ENCODE measurements at places on chromosomes 1 and 21. TPM values are rescaled to one million over a fixed set of nuclear protein-coding genes. Genes with fewer than 3 reads are reported as not detected.

Gene LCE2B
- total RNA-seq, result not detected

Gene IQGAP3
- total RNA-seq, result 45.6 TPM

Gene C4BPA
- not detected for total RNA-seq

Gene DNAJC6
- total RNA-seq, result 2.9 TPM

Gene NBPF11
- 4.0 TPM for total RNA-seq

Gene MFSD2A
- 12.3 TPM for total RNA-seq

Gene IFI44L
- 14.7 TPM for total RNA-seq

- DNase-seq, result no peak
These were observed 24.6 kb downstream of the DNASE2B start for GRCh38 chr1:84422909-84423308.

- DNase-seq, result no peak
These were observed 175.4 kb upstream of the EDN2 start for GRCh38 chr1:41659903-41660302.

GRCh38 chr1:18819986-18820790 lies 39.3 kb downstream of the TAS1R2 start:
- no peak for DNase-seq

GRCh38 chr1:153942766-153943549 lies 3.6 kb downstream of the DENND4B start:
- DNase-seq, result no peak

GRCh38 chr21:45270306-45270821 lies 17.3 kb downstream of the POFUT2 start:
- no peak for DNase-seq

- DNase-seq, result no peak
These were observed 424.4 kb upstream of the RUNX1 start for GRCh38 chr21:35473496-35473895.

GRCh38 chr1:35215346-35215745 lies 22.4 kb upstream of the SFPQ start:
- DNase-seq, result no peak

- DNase-seq, result no peak
These were observed 99.2 kb downstream of the TPR start for GRCh38 chr1:186275822-186276221.

DNA sequence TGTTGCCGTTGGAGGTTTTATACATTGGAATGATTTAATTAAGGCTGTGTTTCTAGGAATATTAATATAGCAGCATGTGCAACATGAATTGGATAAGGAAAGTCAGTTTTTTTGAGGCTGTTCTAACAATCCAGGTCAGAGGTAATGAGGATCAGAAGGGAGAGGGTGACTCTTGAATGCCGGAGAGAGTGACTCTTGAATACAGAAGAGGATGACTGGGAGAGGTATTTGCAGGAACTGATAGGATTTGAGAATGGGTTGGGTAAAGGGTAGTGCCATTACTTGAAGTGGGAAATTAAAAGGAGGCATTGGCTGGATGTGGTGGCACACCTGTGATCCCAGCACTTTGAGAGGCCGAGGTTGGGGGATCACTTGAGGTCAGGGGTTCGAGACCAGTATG lies 55.6 kb upstream of the MACF1 start:
- no peak for DNase-seq

DNA sequence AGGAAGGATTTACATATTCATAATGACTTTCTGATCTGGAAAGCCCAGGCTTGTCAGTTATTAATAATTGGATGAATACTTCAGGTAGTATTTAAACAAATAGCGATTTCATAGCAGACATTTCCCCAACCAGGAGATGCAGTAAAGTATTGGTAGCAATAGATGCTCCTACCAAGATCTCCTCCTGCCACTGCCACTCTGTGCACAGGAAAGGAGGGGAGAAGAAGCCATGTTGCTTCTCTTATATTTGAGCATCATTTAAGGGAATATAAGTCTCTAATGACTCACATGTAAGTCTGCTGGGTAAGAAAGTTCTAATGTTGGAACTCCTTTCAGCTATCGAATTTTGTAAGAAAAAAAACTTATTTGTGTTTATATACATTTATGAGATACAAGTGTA lies 420 bp upstream of the IFI16 start:
- DNase-seq, result no peak

DNA sequence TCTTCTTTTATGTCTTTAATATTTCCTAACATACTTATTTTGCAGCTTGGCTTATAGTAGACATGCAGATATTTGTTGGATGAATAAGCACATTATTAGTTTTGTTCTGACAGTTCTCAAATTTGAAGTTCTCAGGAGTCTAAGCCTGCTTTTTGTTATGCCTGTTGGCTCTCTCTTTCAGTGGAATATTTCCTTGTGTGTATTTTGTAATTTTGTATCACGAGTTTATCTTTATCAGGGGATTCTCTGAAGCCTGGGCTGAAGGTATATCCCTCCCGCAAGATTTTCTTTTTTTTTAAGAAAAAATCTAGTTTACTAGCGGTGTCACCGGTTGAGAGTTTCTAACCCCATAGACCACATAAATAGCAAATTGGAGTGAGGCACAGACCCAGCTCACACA lies 105.9 kb downstream of the RGL1 start:
- no peak for DNase-seq

- DNase-seq, result no peak
These were observed 1.8 kb downstream of the TMED5 start for GRCh38 chr1:93178418-93178817.

- DNase-seq, result no peak
These were observed 10.5 kb upstream of the ZSWIM5 start for GRCh38 chr1:45216861-45217260.

- DNase-seq, result peak; percentile 98
These were observed 67.7 kb upstream of the RCC1 start for GRCh38 chr1:28437924-28438699.

GRCh38 chr1:158563853-158564252 lies 6.5 kb downstream of the OR6P1 start:
- DNase-seq, result no peak

DNA sequence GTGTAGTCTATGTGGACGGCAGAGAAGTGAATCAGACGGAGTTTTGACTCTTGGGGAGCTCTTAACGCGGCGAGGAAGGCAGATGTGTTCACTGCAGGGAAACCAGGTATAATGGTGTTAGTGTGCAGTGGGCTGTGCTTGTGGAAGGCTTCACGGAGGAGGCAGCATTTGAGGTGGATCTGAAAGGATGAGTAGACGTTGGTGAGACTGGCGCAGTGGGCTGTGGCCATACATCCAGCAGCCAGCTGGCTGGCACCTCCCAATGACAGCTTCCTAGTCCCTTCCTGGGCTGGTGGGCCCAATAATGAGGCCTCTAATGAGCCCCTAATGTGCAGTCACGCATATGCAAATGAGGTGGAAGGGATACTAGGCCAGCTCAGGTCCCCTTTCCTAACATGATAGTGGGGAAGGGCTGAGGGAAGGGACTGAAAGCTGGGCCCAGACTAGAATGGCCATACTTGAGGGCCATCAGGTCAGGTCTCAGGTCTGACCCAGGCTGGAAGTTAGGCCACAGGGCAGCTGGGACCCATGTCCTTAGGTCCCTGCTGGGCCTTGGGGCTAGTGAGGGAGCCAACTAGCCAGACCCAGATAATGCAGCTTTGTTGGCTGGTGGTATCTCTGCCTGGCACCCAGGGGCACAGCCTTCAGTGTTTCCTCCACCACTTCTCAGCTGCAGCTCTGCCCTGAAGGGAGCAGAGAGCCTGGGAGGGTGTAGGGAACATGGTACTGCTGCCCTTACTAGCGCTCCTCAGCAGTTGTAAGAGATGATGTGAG lies 3.8 kb downstream of the MAP7D1 start:
- no peak for DNase-seq
